ENCODE measurements at places on chromosomes 13 and 19.

DNA sequence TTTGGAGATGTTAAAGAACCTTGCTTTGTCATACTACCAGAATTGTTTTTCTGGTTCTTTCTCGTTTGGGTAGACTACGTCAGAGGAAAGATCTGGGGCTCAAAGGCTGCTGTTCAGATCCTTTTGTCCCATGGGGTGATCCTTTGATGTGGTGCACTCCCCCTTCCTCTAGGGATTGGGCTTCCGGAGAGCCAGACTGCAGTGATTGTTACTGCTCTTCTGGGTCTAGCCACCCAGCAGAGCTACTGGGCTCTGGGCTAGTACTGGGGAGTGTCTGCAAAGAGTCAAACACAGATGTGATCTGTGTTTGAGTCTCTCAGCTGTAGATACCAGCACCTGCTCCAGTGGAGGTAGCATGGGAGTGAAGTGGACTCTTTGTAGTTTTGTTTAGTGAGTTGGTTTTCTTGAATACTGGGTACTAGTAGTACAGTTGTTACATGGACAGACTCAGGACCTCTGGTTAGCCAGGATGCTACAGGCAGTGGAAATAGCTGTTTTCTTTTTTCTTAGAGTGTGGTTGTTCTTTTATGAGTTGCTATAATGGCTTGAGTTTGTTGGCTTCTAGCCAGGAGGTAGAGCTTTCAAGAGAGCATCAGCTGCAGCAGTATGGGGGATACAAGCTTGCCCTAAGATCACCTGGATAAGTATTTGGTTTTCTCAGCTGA lies 34.4 kb downstream of the DNAJC15 start:
- DNase-seq: peak; percentile 90

GRCh38 chr13:102690883-102691282 lies 4.0 kb downstream of the METTL21C start:
- no peak for DNase-seq

DNA sequence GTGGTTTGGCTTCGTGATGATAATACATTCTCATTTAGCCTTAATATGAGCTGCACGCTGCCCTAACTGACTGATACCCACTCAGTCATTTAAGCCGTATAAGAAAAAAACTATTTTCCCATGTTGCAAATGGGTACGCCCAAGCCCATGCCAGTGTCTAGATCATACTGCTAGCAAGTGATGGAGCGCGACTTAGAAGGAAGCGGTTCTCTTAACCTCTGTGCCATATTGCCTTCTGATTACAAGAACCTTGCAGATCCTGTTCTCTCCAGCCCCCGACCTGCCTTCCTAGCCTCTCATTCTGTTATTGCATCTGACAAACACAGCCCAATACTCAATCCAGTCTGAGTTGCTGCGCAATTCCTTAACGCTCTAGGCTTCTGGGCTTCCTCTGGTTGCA lies 603 bp downstream of the GPALPP1 start:
- peak; percentile 6 for DNase-seq

GRCh38 chr13:50106559-50106958 lies 91.3 kb downstream of the KCNRG start:
- DNase-seq: peak; percentile 23

DNA sequence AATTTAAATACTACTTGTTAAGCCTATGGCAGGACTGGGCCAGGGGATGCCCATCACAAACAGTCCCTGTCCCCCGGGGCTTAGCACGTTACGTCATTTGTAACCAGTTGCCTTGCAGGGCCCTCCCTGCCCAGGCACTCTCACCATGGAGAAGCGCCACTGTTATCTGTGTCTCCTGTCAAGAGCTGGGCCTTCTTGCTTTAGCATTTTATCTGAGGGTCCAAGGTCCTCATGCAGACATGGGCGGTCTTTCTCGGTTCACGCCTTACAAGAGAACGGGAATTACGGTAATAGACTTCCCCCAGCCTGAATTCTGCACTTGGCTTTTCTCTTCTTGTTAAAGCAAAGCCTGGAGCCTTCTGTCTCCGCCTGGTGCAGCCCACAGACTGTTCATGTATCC lies 46.1 kb downstream of the TMED1 start:
- no peak for DNase-seq

GRCh38 chr13:20159646-20160305 lies 1.1 kb downstream of the GJA3 start:
- DNase-seq: no peak

DNA sequence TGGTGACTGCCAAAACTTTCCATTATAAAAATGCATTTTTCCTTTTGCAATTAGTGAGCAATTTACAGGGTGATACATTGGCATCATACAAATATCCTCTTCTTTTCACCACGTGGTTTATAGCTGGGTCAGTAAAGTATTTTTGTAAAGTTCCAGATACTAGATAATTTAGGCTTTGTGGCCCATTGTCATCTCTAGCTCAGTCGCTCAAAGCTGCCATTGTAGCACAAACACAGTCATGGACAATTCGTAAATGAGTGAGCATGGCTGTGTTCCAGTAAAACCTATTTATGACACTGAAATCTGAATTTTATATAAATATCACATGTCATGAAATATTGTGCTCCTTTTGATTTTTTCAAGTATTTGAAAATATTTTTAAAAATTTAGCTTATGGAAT lies 162.9 kb downstream of the USP12 start:
- DNase-seq: no peak

GRCh38 chr19:34733266-34733745 lies 737 bp upstream of the ZNF181 start:
- no peak for DNase-seq

Data from lung microvascular endothelial cell (primary cell).